ENCODE measurements at places on chromosomes 5 and 9.

DNA sequence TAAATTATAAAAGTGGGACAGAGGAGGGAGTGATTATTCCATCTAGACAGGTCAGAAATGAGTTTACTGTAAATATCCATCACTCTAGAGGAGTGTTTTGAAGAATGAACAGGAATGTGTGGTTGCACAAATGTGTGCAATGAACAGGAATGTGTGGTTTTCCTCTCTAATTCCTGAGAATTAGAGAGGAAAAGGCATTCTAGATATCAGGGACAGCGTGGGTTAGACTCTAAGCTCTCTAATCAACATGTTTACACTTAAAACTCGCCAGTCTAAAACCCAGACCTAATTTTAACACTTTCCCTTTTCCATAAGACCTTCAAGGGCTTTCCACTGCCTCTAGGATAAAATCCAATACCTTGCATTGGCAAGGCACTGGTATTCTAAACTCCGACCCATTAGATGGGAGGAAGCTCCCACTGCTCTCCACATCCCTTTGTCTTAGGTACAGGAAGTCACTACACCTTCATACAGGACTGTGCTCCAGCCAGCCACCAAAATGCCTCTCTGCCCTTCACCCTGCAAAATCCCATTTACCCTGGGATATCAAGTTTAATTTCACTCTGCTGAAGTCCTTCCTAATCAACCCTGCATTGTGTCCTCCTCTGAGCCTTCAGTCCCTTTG lies 67.9 kb downstream of the NFIB start:
- DNase-seq: no peak

DNA sequence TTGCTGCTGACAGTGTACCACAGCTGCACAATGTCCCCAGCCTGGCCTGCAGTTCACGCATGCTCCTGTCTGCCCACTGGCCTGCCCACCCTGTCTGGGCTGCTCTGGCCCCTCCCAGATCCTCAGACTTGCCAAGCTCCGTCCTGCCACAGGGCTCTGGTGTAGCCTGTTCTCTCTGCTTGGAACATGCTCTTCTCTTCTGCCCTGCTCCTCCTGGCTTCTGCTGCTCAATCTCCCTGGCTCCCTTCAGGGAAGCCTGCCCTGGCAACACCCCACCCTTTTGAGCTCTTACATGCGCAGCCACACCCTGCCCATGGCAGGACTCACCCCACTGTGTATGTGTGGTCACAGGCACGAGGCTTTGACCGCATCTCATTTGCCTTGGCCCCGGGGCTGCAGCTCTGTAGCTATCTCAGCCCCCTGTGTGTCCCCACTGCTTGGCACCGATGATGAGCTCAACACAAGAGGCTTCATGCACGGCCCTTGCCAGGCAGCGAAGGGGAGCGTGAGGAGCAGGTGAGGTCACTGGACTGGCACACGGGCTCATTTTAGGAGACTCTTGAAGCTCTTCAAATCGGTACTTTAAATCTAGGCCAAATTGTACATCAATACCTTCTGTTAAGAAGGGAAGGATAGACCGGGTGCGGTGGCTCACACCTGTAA lies 20.4 kb upstream of the BRD3 start:
- DNase-seq: no peak

DNA sequence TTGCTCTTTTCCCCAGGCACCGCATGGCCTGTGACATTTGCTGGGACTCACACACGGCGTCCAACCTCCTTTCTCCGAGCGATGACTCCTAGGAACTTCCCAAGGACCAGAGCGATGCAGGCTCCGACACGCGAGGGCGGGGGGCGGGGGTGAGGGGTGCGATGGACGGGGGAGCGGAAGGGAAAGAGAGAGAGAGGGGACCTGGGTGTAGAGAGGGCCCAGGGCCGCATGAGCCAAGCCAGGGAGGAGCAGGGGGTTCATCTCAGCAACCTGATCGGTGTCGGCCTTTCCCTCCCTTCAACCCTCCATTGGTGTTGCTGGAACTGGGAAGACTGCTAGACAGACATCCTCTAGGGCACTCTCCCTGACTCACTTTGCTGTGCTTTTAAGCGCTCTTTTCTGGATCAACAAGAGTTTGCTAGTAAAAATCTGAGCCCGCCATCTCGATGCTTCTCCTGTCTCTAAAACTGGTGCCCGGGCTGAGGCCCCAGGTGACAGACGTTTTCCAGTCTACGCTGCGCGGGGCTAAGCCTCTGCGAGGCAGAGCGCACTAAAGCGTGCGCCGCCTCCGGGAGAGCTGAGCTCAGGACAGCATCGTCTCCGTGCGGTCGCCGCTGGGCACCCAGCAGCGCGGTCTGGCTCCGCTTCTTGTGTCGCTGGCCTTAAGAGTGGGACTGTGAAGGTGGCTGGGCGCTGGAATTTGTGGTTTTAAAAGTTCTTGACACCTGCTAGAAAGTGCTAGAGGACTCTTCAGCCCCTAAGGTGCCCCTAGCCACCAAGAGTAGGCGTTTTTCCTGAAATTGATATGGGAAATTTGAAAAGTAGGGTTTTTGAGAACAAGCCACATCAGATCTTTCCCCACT lies 1.0 kb upstream of the TSLP start:
- DNase-seq: peak; percentile 15

DNA sequence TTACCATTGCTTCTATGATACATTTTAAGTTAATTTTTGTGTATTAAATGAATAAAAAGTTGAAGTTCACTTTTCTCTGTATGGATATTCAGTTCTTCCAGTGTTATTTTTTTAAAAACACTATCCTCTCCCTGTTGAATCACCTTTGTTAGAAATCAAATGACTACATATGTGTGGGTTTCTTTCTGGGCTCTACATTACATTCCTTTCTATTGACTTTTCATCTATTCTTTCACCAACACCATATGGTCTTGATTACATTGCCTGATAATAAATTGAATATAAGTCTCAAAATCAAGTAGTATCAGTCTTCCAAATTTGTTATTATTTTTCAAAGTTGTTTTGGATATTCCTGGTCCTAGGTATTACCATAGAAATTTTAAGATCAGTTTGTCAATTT lies 7.3 kb upstream of the RASEF start:
- DNase-seq: no peak

DNA sequence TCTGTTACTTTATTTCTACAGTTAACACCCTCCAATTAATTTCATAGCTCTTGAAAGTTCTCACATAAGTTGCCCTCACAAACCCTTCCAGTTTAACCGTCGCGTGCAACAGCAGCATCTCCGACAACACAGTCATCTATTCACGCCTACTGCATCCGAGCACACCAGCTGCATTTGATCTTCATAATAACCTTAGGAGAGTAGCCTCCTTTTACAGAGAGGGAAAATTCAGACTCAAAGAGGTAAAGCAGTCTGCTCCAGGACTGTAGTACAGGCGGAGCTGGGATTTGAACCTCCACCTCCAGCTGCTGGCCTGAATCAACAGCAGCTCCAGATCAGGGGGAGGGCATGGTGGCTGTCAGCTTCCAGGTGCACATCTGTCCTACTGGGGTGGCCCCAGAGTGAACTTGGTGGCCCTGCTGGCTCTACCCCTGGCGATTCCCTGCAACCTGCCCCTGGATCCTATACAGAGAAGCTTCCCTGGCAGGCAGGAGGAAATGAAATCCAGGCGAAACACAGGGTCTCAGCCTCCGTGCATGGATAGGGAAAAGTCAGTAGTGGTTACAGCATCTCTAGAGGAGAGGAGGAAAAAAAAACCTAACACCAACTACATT lies 71.6 kb upstream of the UNC5A start:
- DNase-seq: no peak

Data from stimulated activated CD4-positive, alpha-beta T cell treated with anti-CD3 and anti-CD28 coated beads, Interleukin-4, amount 100 ng/mL, for 24 hours (primary cell).